ENCODE measurements at places on chromosomes 12 and 14.

- peak; percentile 70 for DNase-seq
These were observed 273.9 kb upstream of the MIS18BP1 start for GRCh38 chr14:45526715-45527549.

GRCh38 chr12:53564278-53564677 lies 57.0 kb upstream of the NPFF start:
- DNase-seq: no peak

DNA sequence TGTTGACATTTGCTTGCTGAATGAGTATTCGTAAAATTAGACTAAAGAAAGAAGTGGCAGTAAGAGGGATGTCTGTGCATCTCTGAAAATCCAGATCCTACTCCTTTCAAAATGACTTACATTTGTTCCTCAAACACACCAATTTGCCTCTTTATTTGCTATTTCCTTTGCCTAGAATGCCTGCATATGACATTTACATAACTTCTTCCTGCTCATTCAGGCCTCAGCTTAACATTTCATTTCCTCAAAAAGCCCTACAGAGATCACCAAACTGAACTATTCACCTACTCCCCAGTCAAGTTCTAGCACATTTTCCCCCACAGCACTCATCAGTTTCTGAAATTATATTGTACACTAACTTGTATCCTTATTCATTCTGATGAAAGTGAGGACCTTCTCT lies 907.2 kb downstream of the LRFN5 start:
- DNase-seq: no peak

DNA sequence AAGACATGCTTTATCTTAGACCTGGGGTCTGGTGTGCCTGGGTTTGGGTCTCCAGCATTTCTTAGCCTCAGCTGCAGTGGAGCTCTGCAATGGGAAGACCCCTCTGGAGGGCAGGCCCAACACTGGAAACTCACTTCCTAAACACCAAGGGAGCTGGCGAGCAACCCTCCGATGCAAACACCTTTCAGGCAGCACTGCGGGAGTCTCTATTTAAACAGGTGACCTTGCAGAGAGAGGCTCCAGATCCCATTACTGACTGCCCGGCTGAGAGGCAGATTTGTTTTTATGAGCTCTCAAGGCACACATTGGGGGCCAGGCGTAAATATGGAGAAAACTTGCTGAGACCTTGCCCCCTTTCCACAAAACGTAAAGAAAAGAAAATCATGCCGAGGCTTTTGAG lies 195.5 kb downstream of the PAX9 start:
- DNase-seq: no peak

DNA sequence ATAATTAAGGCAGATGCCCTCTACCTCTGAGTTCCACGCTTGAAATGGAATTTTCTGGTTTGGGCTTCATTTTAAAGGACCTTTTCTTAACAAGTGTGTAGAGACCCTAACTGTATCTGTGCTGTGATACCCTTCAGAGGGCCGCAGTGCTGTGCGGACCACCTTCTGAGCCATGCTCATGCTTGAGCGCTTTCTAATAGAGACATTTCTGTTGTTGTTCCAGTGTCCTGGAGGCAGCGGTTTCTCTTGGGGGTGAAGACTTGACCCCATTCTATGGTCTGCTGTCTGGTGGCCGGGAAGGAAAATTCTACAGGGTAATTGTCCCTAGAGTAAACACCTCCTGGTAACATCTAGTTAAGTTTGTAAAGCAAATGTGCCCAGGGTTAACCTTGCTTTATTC lies 46.7 kb upstream of the BCL7A start:
- no peak for DNase-seq
